ENCODE measurements at places on chromosomes 16 and 17. TPM values are rescaled to one million over a fixed set of nuclear protein-coding genes. Genes with fewer than 3 reads are reported as not detected.

TBC1D3E gene
- total RNA-seq = not detected

SAMD14 gene
- total RNA-seq = 1.6 TPM

NTN1 gene
- total RNA-seq = 60.3 TPM

PLA2G10 gene
- total RNA-seq = not detected

WFIKKN2 gene
- 0.25 TPM for total RNA-seq

KCNH4 gene
- 0.16 TPM for total RNA-seq

HAGHL gene
- total RNA-seq = 12.0 TPM

C17orf100 gene
- total RNA-seq = 0.69 TPM

C16orf92 gene
- total RNA-seq = not detected

ARHGAP44 gene
- total RNA-seq = 7.2 TPM

DHRS7C gene
- total RNA-seq = 3.1 TPM

RASL10B gene
- total RNA-seq = 18.4 TPM

DNASE1L2 gene
- total RNA-seq = 0.47 TPM

NEK8 gene
- 1.4 TPM for total RNA-seq

SLC13A2 gene
- total RNA-seq = not detected

KCNG4 gene
- not detected for total RNA-seq

ZNF771 gene
- 8.1 TPM for total RNA-seq

ACSM2A gene
- total RNA-seq = not detected

C17orf50 gene
- not detected for total RNA-seq

SLFN12 gene
- 3.7 TPM for total RNA-seq

TNP2 gene
- total RNA-seq = not detected

TBC1D26 gene
- total RNA-seq = not detected

VPS35 gene
- 74.6 TPM for total RNA-seq

LDHD gene
- 97.9 TPM for total RNA-seq

MT4 gene
- total RNA-seq = not detected

EME1 gene
- 0.74 TPM for total RNA-seq

KRTAP9-8 gene
- not detected for total RNA-seq

KDM6B gene
- 23.3 TPM for total RNA-seq

ZNF668 gene
- 5.3 TPM for total RNA-seq

PYDC1 gene
- total RNA-seq = not detected

MMP2 gene
- 87.4 TPM for total RNA-seq

STAC2 gene
- 0.36 TPM for total RNA-seq

GNGT2 gene
- 2.2 TPM for total RNA-seq

SALL1 gene
- 1.3 TPM for total RNA-seq

MAPT gene
- 28.6 TPM for total RNA-seq

SYCE1L gene
- 0.66 TPM for total RNA-seq

ZNF747 gene
- total RNA-seq = 8.9 TPM

PYY gene
- not detected for total RNA-seq

PDE6G gene
- total RNA-seq = not detected

PPP1R27 gene
- 0.25 TPM for total RNA-seq

TAT gene
- total RNA-seq = not detected

NPIPA5 gene
- 5.7 TPM for total RNA-seq

SYNGR3 gene
- total RNA-seq = 0.38 TPM

EPN2 gene
- 71.7 TPM for total RNA-seq

GSG1L gene
- total RNA-seq = 3.4 TPM

GFAP gene
- 4.1 TPM for total RNA-seq

C16orf46 gene
- 0.88 TPM for total RNA-seq

SMTNL2 gene
- total RNA-seq = 33.4 TPM

KRTAP2-2 gene
- not detected for total RNA-seq

TMEM88 gene
- 26.4 TPM for total RNA-seq

SLC38A8 gene
- total RNA-seq = not detected

PIPOX gene
- total RNA-seq = 0.60 TPM

CNTNAP1 gene
- total RNA-seq = 4.2 TPM

SCNN1B gene
- total RNA-seq = not detected

FBXO31 gene
- total RNA-seq = 74.5 TPM
